ENCODE measurements at places on chromosomes 13 and 19.

DNA sequence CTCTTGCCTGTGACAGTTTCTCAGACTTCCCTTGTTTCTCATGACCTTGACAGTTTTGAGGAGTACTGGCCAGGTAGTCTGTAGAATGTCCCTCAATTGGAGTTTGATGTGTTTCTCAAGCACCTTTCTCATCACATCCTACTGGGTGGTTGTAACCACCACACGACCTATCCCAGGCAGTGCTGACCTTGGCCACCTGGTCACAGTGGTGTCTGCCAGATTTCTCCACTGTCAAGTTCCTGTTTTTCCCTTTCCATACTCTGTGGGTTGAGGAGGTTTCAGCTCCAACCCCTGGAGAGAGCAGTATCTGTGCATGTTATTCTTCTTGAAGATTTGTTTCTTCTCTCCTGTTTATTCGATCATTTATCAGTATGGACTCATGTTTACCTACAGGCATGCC, 8.4 kb upstream of the UPF3A start:
- DNase-seq, result no peak

GRCh38 chr13:20473888-20474287, 51.8 kb downstream of the CRYL1 start:
- DNase-seq, result no peak

DNA sequence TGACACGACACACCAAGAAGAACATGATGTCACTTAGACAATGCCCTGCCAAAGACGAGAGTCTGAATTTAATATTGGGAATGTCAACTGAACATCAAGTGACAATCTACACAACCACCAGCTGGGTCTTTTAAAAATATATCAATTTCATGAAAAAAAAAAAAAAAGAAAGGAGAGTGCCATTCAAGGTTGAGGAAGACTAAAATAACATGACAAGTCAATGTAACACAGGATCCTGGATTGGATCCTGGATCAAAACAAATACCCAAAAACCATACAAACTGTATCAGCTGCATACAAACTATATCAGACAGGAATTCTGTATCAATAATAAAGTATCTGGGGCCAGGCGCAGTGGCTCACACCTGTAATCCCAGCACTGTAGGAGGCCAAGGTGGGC, 4.7 kb downstream of the ZNF329 start:
- no peak for DNase-seq

- no peak for DNase-seq
These were observed 5.1 kb upstream of the NANOS2 start for GRCh38 chr19:45919678-45920077.

DNA sequence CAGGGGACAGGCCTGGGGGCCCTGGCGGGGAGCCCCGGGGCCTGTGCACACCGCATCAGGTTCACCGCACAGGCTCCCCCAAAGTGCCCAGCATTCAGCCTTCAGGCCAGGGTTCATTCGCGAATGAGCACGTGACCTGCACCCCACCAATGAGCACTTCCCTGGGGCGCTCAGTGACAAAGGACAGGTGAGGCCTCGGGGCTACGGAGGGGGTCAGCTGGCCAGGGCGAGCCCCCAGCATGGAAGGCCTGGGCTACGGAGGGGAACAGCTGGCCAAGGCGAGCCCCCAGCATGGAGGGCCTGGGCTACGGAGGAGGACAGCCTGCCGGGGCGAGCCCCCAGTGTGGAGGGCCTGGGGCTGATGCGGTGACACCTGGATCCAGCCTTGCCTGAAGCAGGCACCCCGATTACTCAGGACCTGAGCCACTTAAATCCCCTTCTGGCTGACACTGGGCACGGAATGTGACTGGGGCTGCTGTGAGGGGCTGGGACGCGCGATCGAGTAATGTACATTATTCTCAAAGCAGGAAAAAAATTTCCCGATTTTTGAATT, 23.1 kb downstream of the TCF3 start:
- DNase-seq, result no peak

- no peak for DNase-seq
These were observed 4.2 kb downstream of the LIPE start for GRCh38 chr19:42422901-42423461.

GRCh38 chr13:40172149-40172591, 494.3 kb downstream of the FOXO1 start:
- DNase-seq, result no peak

DNA sequence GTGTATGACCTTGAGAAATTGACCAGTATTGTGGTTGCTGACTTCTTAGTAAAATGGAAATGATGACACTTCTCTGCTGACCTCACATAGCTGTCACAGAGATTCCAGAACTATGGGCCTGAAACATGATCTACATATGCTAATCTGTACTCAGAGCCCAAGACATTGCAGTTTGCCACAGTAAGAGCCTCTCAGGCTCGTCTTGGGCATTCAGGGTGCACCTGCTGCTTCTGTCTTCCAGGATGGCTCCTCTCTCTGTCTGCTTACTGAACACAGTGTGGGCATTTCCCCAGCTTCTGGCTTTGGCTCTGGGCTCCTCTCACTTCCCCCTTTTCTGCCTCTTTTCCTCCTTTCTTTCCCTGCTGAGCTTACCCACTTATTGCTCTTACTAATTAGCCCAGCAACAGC, 22.3 kb upstream of the SLC46A3 start:
- no peak for DNase-seq

DNA sequence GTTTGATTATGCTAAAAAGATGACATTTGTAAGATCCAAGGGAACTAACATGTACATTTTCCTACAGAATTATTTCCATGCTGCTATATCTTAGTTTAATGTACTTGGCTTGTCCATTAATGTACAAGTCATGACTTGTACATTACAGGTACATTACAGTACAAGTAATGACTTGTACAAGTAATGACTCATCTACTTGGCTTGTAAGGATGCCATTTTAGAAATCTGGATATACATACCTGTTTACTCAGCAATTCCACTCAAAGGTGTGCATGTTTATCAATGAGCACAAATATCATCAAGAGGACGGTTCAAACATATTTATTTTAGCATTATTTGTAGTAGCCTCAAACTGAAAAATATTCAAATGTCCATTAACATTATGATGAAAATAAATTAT, 87.0 kb upstream of the TRPC4 start:
- DNase-seq, result no peak

GRCh38 chr19:31023038-31023437, 326.2 kb downstream of the TSHZ3 start:
- DNase-seq, result no peak

GRCh38 chr19:38267761-38268483, 3.5 kb downstream of the SPINT2 start:
- no peak for DNase-seq
